ENCODE measurements at places on chromosomes 1 and 21.

DNA sequence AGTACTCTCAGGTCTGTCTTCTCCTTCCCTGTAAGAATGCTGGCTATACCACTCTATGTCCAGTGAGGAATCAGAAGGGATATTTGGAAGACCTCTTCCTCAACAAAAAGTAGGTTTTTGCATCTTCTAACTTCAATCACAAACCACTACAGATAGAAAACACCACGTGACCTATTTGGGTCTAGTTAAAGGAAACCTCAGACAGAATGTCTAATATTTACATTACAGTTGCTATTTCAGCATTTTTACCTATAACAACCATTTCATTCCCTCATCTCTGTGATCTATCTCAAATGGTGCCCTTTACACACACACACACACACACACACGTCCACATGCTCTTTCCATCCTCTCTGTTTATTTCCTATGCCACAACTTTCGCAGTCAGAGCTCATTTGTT, 7.9 kb upstream of the ADORA3 start:
- DNase-seq, result no peak

- DNase-seq, result peak; percentile 48
Measured at GRCh38 chr1:9400425-9401079, 107.9 kb downstream of the SPSB1 start.

GRCh38 chr1:231032963-231033362, 7.1 kb downstream of the FAM89A start:
- DNase-seq, result no peak

DNA sequence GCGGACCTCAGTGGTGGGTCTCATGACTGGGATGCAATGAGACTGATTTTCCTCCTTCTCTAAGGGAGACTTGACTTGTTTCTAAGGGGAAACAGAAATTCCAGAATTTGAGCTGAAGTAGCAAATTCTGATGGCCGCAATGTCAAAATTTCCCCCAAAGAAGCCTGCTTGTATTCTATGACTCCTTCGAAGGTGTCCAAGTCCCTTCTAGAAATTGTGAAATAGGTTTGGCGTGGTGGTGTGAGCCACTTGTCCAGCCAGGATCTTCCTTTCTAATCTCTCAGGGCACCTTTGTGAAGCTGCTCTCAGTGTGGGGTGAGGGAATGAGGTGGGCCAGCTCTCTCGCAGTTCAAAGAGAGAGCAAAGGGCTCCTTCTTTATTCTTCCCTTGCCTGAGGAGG, 19.9 kb downstream of the CLIC6 start:
- no peak for DNase-seq

DNA sequence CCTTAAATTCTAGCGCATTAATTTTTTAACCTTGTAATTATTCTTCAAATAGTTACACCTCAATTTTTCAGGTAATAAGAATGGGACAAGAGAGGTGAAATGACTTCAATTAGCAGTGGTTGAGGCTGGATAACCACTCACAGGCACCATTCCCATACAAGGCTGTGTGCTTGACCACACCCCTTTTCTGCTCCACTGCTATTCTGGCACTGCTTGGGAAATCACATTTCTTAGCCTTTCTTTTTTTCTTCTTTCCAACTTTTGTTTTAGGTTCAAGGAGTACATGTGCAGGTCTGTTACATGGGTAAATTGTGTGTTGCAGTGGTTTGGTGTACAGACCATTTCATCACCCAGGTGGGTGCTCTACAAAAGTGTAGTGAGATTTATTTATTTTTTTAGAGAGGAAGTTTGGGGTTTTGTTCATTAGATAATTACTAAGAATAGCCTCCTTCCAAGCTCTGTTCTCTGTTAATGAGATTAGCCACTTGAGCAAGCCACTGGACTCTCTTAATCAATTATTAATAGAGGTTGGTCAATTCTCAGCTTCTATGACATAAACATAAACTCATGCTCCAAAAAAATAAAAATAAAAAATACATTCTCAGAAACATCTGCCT, 14.4 kb downstream of the ILDR2 start:
- no peak for DNase-seq

- DNase-seq, result no peak
Measured at GRCh38 chr1:160453443-160453842, 53.1 kb downstream of the VANGL2 start.

GRCh38 chr1:59596432-59596831, 218.3 kb upstream of the HOOK1 start:
- no peak for DNase-seq

DNA sequence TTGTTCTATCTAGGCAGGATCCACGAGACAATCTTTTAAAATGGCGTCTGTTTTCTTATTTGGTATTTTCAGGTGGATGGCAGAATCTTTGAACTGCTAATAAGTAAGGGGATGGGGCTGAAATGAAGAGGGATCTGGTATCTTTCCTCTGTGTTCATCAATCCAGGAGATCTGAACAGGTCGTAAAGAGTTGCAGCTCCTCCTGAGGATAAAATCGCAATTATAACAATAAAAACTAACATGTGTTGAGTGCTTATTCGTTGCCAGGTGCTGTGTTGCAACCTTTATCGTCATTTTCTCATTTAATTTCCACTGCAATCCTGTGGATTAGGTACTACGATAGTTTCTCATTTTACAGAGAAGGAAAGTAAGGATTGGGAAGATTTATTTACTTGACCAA, 134.6 kb upstream of the DPYD start:
- DNase-seq, result no peak

DNA sequence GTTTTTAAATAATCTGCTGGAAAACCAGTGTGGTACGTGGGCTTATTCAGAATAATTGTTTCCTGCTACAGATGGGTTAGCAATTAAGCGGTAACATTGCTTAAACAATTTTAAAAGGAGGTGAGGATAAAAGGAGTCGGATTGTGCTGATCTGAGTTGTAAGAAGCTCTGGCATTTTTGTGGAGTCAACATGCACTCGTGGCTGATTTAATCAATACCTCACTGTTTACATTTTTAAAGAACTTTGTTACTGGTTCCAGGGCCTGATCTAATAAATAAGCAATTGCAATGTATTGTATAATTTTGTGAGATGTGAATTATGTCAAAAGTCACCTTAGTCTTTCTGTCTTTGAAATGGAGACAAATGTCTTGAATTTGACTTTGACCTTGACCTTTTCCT, 474.0 kb downstream of the SETD4 start:
- DNase-seq, result no peak

DNA sequence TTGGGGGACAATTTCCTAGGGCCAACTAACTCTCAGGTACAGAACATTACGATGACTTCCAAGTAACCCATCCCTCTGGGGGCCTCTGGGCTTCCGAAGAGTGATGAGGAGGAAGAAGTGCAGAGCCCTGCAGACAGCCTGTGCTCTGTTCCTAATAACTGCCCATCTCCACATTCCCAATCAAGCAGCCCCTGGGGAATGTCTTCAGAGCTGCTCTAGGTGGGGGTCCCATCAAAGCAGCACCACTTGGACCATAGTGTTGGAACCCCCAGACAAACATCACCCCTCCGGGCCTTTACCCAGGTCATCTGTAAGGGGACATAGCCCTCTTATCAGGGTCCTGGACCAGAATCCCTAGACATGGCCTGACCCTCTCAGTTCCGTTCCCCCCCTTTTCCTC, 357.3 kb downstream of the NPHP4 start:
- no peak for DNase-seq

GRCh38 chr1:81920245-81920740, 119.6 kb downstream of the ADGRL2 start:
- DNase-seq, result no peak
